ENCODE measurements at places on chromosomes 5 and 9.

- peak; percentile 3 for DNase-seq
These were observed 44.0 kb downstream of the FANCC start for GRCh38 chr9:95273369-95274022.

DNA sequence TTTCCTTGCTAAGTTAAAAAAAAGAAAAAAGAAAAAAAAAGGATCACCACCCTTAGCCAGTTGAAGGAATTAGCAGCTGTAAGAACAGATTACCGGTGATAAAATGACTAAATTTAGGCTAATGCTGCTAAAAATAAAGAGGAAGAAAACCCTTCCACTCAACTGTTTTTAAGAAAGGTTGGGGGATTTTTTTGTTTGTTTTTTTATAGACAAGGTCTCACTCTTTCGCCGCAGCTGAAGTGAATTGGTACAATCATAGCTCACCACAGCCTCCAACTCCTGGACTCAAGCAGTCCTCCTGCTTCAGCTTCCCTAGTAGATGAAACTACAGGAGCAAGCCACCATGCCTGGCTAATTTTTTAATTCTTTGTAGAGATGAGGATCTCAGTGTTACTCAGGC, 101.7 kb downstream of the SNCAIP start:
- DNase-seq, result no peak

GRCh38 chr5:132446621-132447020, 44.0 kb downstream of the IRF1 start:
- no peak for DNase-seq

GRCh38 chr5:17069995-17070511, 134.0 kb upstream of the MYO10 start:
- no peak for DNase-seq

- no peak for DNase-seq
These were observed 14.7 kb downstream of the MTAP start for GRCh38 chr9:21817176-21817575.

Data from stimulated activated CD8-positive, alpha-beta memory T cell treated with anti-CD3 and anti-CD28 coated beads, Interleukin-7, amount 100 ng/mL, for 48 hours (primary cell).